Urothelium cell line (cell line): ENCODE measurements at places on chromosomes 12 and 14.

- DNase-seq = no peak
Measured at GRCh38 chr12:60168441-60168840, 572.6 kb downstream of the SLC16A7 start.

- DNase-seq = no peak
Measured at GRCh38 chr14:67584978-67585377, 15.1 kb downstream of the PIGH start.

DNA sequence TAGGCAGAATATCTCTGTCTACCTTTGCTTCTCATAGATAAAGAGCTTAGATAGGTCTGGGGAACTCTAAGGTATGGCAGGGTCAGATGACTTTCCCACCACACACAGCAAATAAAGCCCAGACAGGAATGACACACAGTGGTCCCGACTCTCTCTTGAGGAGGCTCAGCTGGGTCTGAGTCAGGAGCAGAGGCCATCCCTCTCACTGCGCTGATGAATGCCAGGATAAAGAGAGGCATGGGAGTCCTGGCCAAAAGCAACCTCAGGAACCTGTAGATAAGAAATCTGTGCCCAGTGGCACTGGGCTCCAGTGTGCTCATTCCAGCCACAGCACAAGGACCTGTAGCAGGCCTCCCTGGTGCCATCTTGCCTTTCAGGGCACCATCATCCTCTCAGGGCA lies 129.4 kb upstream of the PARP11 start:
- no peak for DNase-seq

DNA sequence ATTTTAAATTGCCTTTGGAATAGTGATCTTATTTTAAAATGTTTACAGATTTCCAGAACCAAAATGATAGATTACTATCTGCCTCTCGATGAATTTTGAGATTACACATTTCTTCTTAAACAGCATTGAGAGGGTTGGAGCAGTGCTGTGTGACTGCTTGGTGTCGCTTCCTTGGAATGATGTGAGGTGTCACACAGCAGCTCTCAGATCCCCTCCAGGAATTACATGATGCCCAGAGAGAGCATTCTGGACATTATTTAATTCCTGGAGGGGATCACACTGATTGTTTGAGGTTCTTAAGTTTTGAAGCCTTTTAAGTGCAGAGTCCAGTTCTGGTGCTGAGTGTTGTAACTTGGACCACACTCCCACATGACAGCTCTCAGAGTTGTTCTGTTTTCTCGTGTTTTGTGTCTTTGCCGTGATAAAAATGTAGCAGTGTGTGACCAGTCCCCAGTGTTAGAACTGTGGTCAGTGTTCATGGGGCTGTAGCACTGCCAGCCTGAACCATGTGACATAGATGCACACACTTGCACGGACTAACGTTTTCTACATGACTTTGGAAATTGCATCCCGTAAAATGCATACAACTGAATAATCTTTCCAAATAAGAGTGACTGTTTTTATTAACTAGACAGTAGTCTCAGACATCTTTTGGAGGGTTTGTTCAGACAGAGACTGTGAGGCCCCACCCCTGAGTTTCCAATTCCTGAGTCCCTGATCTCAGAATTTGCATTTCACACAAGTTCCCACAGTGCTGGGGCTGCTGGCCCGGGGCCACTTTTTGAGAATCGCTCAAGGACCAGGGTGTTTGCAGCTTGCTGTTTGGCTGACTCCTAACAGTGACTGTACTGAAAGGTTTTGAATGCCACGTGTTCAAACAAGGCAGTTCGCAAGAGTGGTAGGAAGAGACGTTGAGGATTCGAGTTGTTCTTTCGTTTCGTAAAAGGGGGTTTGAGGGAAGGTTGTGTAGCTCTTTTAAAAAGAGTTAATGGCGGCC lies 26.0 kb downstream of the XRCC3 start:
- no peak for DNase-seq

- DNase-seq = no peak
Measured at GRCh38 chr14:69094481-69094880, 58.4 kb downstream of the DCAF5 start.
